T-helper 9 cell (primary cell): ENCODE measurements at places on chromosomes 13 and 19.
A peak's percentile ranks its signal among the peaks of the same experiment; 100 is the strongest.

GRCh38 chr13:79090552-79091124 is 315.4 kb downstream of the RBM26 start:
- no peak for DNase-seq

- no peak for DNase-seq
These were observed 51.6 kb upstream of the URI1 start for GRCh38 chr19:29890392-29890791.

DNA sequence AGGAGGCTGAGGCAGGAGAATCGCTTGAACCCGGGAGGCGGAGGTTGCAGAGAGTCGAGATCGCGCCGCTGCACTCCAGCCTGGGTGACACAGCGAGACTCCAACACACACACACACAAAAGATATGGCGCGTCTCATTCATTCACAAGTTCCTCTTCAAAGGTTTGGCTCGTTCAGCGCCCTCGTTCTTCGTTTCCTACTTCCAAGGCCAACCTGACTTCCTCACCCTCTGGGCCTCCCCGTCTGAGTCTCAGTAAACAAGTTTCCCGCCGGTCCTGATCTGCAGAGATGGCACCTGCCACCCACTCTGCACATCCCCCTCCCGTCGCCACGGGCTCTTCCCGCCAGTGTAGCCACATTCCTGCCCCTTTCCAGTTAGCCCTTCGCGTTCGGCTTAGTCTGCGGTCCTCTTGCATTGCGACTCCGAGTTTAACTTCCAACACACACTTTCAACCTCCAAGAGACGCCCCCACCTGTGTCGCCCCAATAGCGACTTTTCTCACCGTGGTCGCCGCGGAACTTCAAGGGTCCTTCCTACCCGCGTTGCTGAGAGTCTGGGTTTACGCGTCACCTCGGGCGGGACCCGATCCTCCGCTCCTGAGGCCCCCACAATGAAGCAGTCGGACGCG is 1.3 kb upstream of the BSG start:
- peak; percentile 43 for DNase-seq

DNA sequence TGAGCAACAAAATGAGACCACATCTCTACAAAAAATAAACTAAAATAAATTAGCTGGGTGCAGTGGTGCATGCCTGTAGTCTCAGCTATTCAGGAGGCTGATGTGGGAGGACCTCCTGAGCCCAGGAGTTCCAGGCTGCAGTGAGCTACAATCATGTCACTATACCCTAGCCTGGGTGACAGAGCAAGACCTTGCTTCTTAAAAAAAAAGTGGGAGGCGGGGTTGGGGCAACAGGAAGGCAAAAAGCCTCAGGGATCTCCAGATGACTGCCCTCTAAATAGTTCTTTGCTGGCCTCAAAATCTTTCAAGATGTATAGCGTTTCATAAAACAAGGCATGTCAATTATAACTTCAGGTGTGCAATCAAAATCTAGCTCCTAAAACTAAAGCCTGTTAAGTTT is 18.5 kb downstream of the CEACAM8 start:
- no peak for DNase-seq

GRCh38 chr13:51619614-51620013 is 35.4 kb downstream of the WDFY2 start:
- no peak for DNase-seq
